Ovary (tissue), 10 donors: ENCODE measurements at places on chromosomes 6 and 20. TPM values are rescaled to one million over a fixed set of nuclear protein-coding genes. Genes with fewer than 3 reads are reported as not detected.
A peak's percentile ranks its signal among the peaks of the same experiment; 100 is the strongest.

- DNase-seq, result no peak
Observed at GRCh38 chr6:137323860-137324259, 104.7 kb upstream of the IFNGR1 start.

DNA sequence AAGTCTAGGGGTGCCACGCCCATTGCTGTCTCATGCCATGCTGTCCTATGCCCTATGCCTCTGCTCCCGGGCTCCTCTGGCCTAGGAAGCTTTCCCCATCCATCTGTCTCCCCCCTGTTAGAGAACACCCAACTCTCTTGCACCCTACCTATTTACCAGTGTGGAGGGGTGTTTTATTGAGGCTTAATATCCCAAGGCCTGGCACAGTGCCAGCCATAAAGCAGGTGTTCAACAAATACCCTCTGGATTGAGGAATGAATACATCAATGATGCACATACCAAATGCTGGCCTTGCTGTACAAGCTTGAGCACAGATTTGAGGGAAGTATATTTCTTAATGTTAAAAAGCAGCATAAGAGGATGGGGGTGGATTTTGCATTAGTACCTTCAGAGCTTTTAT is 38.3 kb downstream of the METTL24 start:
- no peak for DNase-seq

SIM1 gene
- not detected for total RNA-seq

DNA sequence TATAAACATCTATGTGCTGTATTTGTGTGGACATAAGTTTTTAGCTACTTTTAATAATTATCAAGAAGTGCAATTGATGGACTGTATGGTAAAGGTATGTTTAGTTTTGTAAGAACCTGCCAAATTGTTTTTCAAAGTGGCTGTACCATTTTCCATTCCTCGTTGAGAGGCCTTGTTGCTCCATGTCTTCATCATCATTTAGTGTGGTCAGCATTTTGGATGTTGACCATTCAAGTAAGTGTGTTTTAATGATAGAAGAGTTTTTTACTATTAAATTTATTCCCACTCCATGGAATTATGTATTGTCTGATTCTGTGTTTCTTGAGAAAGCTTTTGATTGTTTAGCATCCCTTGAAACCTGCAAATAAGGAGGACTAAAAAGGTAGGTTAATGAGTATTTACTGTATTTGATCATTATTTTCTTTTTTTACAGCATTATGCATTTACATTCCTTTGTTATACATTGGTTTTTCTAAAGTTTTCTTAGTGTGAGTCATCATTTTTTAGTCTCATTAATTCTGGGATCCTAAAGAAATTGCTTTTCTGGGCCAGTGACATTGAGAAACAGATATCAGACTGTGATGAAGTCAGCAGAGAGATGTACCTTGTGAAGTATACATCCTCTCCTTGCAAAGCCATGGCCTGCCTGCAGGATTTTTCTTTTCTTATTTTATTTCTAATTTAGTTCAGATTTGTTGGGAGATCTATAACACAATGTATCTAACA is 312.8 kb upstream of the PTCHD4 start:
- DNase-seq, result no peak

DNA sequence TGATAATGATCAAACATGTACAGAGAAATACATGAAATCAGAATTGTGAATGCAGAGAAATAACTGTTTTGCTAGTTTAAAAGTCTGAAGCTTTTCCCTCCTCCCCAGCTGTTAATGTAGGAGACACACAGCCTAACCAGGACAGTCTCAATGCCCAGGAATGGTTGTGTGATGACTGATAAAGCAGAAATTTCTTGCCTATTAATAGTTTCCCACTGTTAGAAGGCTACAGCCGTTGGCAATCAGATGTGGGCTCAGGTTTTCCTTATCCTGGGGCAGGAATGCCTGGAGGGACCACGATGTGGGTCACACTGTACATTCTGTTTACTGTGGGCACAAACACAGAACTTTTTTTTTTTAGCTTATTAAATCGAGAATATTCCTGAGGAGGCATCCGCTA is 1.9 kb downstream of the PPP1R3D start:
- no peak for DNase-seq

DNA sequence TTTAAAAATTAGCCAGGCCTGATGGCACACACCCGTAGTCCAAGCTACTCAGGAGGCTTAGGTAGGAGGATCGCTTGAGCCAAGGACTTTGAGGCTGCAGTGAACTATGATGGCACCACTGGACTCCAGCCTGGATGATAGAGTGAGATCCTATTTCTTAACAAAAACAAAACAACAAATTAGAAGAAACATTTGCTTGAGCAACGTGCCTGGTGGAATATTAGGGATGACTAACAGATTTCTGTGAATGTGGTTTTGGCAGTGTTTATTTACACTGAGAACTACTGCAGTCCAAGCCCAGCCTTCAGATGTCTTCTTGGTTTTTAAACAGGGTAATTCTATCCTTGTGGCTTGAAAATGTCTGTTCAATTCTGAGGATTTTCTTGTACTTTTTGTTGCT is 9.2 kb downstream of the PPP1R3G start:
- DNase-seq, result no peak

COL21A1 gene
- total RNA-seq, result 8.7 TPM

GRCh38 chr6:170295510-170296422 is 4.9 kb upstream of the DLL1 start:
- DNase-seq, result peak; percentile 16

DNA sequence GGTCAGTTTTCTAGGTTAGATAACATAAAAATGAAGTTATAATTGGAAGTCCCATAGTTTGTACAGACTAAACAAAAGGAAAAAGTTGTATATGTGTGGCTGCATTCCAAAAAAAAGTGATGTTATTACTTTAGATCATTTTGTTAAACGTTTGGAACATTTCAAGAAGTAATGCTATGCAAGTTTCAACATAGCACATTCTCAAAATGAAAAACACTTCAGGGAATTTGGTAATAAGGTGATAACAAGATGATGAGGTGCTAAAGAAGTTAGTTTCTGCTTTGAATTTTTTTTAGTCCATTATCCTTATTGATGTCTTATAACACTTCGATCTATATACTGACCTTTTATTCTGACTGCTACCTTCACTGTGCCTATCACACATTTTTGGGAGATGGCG is 250.7 kb downstream of the PHF3 start:
- no peak for DNase-seq

DNA sequence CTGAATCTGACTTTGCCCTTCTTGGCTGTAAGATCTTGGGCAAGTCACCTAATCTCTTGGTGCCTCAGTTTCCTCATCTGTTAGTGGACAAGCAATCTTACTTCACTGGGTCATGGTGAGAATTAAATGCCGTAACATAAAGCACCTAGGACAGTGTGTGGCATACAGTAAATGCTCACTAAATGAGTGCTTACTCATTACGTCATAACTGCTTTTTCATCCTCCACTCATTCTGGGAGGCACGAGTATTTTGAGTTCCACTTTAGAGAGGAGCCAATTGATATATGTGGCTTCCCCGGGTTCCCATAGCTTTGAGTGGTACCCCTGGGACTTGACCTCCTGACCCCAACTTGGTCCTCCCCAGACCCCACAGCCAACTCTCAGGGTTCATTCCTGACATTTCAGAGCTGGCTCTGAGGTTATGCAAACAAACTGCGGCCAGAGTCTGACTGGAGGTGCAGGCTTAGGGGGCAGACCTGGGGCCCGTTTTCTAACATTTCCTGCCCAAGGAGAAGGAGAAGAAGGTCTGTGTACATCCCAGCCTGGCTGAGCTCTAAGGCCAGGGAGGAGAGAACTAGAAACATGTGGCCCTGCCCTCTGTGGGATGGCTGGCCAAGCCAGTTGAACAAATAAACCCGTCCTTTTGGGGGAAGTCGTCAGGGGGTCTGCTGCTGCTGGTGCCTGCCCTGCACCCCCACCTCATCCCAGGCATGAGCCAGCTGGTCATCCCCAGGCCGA is 5.8 kb downstream of the ANGPT4 start:
- no peak for DNase-seq

- no peak for DNase-seq
Observed at GRCh38 chr6:106538145-106538544, 91.2 kb downstream of the RTN4IP1 start.

DNA sequence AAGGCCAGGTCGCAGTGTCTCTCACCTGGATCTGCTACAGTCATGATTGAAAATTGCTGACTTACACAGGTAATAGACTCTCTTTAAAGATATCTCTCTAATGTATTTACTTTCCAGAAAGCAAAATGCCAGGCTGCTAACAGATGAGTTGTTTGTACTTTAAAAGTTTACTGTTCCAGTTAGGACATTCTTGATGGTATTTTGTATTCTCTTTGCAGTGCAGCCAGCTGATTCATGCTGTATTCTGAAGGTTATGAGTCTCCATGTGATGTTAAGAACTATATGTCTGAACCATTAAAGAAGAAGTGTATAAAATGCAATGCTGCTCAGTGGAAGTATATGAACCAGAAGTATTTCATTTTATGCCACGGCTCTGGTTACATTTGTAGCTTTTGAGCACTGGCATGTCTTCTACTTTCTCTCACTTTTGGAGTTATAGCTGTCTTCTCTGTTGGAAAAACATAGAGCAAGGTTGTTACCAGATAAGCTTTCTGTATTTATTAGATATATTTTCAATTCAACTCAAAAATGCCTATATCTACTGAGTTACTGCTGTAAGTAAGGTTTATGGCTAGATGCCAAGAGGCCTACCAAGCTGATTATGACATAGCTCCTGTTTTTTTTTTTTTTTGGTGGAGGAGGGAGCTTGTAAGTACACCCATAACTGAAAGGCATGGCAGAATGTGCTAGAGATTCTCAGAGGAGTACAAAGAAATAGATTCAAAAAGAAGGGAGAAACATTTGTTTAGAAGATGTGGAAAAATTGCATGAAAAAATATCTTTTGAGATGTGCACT is 130.5 kb upstream of the MAN1A1 start:
- no peak for DNase-seq

GRCh38 chr20:19406381-19406780 is 193.9 kb downstream of the SLC24A3 start:
- DNase-seq, result no peak

DNA sequence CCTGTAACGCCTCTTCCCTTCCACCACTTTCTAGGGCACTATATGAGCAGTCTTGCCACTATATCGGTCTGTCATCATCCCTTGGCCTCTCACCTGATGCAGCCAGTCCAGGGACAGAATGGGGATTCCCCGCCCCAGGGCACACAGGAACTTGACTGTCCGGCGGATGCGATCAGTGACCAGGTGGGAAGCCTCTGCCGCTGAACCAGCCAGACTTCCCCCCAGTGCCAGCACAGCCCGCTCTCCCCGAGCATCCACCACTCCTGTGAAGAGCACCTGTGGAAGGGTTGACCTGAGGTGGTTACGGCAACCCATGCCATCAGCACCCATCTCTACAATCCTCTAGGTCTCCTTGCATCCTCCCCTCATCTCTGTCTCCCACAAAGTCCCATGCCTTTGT is 12.2 kb upstream of the NRM start:
- DNase-seq, result peak; percentile 23

SHLD1 gene
- total RNA-seq, result 7.3 TPM

DNA sequence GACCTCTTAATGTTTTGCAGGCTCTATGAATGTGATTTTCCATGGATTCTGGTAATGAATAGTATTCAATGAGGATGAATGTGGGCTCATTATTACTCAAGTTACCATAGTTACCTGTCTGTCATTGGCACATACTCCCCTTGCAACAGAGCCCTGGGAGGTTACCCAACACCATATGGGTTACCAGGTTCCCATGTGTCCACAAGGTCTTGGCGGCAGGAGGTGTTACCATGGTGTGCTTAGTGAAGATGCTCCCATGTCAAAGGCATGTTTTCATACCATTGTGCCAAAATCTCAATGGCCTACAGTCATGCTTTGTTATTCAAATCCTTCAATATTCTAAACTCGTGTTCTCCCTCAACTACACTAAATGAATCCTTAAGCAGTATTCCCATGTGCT is 232.5 kb downstream of the HDGFL1 start:
- DNase-seq, result no peak

DNA sequence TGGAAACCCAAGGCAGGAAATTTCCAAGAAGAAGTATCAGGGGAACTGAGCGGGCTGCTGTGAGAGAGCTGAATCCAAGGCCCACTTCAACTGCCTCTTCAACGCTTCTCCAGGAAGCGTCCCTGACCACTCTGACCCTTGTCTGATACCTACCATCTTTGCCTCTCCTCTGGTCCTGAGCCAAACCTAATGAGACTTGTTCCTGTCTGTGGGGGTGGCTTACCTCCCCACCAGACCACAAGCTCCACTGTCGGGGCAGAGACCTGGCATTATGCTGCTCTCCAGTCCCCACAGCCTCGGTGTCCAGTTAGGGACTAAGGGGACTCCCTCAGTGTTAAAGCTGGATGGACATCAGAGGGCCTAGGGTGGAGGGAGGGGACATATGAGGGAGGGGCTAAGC is 49.7 kb downstream of the LRFN2 start:
- no peak for DNase-seq

GRCh38 chr20:5670036-5670536 is 80.1 kb upstream of the SHLD1 start:
- no peak for DNase-seq

DNA sequence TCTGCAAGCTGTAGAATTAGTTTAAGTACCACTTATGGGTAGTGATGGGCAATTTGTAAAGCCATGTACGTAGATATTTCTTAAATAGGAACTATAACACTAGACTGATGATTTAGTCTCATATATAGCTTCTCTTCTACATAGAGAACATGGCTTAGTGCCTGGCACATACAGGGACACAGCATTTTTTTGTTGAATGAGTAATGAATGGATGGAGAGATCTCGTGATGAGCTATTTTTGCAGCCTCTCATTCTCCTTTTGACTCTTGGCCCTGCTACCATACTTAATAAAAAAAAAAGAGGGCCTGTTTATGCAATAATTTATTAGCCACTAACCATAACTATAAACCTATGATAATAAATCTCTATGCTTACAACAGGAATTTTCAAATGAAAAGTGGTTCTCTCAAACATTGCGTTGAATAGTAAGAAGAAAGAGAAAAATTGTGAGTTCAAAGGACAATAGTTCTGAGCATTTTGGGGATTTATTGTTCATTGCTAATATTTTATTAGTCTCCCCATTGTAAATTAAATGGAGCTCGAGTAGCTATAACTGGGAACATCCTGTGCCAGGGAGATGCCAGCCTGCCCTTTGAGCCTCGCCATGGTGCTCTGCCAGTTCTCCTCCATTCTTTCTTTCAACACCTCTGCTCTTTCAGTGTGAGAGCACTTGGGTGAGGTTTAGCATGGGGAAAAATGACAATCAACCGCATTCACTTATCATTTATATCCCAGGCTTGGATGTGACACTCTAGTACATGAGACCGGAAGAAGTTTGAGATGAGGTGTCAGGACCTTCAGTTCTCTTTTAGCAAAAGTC is 14.7 kb upstream of the RCAN2 start:
- no peak for DNase-seq
